Urothelium cell line (cell line): ENCODE measurements at places on chromosomes 2 and 18.

DNA sequence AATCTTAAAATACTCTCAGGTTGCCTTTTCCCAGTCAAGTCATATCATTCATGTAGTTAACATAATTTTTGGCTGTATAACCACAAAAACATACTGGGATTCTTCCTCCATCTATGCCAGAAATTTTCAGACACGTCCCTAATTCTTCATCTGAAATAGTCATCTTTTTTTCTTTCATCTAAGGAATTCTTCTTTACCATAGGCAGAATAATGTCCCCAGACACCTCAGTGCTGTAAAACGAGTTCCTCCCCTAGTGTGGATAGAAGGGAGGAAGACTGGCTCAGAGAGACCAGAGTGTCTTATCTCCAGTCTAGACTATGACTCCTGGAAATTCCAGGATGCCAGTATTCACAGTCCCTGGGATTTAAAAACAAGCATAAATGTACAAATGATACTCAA, 127.8 kb downstream of the MREG start:
- DNase-seq = no peak

- no peak for DNase-seq
Measured at GRCh38 chr2:215522237-215522636, 86.4 kb upstream of the FN1 start.

GRCh38 chr2:241994086-241994485, 124.6 kb downstream of the RTP5 start:
- no peak for DNase-seq

GRCh38 chr2:231557571-231558217, 27.4 kb upstream of the NMUR1 start:
- peak; percentile 59 for DNase-seq

- peak; percentile 95 for DNase-seq
Measured at GRCh38 chr2:20584399-20585358, 66.2 kb downstream of the HS1BP3 start.

GRCh38 chr2:238696331-238696730, 151.6 kb upstream of the TWIST2 start:
- no peak for DNase-seq

- no peak for DNase-seq
Measured at GRCh38 chr2:8535821-8536685, 145.8 kb upstream of the ID2 start.

- DNase-seq = peak; percentile 72
Measured at GRCh38 chr18:13915995-13916431, 677 bp upstream of the MC2R start.

DNA sequence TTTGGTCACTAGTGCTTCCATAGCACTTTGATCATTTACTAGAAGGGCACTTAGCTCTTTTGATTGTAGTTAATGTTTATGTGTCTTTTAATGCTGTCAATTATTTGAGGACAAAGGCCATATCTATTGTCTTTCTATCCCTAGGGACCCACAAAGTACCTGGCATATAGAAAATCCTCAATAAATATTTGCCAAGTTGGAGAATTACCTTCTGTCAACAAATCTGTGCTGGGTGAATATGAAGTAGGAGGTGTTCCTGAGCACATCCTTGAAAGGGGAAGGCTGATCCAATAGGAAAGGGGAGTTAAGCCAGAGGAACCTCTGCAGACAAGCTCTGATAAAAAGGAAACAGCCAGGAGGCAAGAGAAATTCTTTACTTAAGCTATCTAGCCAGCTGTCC, 8.2 kb downstream of the DPP4 start:
- DNase-seq = no peak

DNA sequence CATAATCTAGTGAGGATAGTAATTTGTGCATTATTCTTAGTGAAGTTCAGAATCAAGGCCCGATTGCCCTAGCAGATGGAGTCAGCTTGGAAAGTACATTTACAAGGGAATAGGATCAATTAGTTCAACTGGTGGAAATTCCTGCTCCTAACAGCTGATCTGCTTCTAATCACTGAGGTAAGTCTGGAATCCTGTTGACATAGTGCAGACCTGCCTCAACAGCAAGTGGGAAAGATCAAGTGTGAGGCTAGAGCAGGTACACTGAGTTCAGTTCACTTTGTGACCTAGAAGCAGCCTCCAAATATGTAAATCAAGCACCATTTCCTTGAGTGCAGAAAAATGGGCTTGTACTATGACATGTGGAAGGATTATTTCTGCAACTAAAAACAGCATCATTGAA, 111.2 kb upstream of the NOSTRIN start:
- DNase-seq = no peak

- DNase-seq = no peak
Measured at GRCh38 chr2:73836141-73836943, 7.6 kb downstream of the STAMBP start.

DNA sequence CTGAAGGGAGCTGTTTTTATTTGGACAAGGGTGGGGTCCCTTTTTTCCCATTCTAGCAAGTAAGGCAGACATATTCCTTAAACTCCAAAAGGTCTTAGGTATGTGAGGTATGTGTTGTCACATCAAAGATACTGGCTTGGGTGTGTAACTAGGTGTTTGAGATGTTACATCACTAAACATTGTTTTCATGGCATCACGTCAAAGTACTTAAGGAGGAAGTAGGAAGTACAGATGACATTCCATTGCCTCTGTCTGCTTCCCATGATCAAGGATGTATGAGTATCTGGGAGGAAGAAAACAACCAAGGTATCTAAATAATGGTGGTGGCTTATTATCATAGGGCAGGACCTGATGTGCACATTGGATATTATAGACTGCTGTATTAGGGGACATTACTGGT, 39.3 kb downstream of the CD302 start:
- no peak for DNase-seq

DNA sequence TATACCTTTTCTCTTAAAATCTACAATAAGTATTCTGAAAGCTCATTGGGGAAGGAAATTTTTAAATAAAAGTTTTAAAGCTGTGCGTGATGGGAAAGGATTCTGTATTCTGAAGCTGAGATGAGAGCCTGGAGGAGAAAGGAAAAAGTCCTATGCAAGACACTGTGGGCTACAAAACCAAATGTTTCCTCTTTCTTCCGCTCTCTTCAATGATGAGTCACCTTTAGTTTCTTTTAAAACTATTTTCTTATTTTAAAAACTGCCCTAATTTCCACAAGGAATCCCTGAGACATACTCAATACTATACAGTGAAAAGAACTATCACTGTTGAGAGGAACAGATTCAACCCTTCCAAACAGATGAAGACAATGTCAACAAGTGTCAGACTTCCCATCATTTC, 87.4 kb downstream of the INO80D start:
- DNase-seq = no peak

DNA sequence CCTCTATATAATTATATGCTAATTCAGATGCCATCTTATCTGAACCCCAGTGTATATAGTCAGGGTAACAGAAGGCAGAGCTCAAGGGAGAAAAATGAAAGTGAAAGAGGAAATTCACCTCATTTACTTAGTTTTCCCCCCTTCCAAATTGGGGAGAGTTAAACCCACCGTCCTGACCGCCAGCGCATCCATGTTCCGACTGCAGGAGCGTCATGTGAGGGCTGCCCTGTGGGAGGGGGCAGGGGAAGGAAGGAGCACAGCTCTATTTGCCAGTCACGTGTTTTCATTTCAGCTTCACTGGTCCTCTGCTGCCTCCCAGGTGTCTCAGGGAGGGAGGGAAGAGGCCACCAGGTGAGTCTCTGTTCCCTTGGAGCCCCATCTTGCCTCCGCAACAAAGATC, 13.2 kb downstream of the CNNM4 start:
- no peak for DNase-seq

DNA sequence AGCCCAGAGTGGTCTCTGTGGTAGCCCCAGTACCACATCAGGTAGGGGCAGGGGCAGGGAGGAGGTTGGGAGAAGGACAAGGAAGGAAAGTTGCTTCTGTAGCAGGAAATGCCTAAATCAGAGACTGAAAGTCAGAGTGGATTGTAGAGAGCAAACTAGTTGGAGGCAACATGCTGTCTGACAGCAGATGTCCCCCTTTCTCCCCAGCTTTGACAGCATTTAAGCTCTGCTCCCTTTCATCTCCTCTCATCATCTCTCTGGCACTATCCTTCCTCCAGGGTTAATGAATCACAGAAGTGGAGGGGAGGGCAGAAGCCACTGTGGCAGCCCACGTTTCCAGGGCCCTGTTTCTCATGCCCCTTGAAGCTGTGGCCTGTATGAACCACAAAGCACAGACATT, 50.4 kb downstream of the BOD1L2 start:
- DNase-seq = no peak

GRCh38 chr2:222017252-222017850, 281.4 kb downstream of the PAX3 start:
- DNase-seq = no peak

DNA sequence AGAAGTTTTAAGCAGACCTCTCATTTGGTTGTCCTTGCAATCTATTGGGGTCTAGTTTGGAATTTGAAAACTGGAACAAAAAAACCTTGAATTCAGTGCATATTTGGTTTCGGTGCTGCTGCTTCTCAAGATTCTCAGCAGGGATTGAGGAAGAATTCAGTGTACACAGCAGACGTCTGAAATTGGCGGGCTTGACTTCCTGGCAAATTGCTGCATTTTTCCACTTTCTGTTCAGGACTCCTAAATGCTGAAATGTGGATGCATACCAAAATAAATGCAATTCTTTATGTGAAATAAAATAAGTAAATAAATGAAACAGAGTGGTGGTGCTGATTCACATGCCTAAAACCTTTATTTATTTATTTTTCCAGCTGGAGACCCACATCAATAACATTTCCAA, 332.4 kb upstream of the KYNU start:
- DNase-seq = no peak

DNA sequence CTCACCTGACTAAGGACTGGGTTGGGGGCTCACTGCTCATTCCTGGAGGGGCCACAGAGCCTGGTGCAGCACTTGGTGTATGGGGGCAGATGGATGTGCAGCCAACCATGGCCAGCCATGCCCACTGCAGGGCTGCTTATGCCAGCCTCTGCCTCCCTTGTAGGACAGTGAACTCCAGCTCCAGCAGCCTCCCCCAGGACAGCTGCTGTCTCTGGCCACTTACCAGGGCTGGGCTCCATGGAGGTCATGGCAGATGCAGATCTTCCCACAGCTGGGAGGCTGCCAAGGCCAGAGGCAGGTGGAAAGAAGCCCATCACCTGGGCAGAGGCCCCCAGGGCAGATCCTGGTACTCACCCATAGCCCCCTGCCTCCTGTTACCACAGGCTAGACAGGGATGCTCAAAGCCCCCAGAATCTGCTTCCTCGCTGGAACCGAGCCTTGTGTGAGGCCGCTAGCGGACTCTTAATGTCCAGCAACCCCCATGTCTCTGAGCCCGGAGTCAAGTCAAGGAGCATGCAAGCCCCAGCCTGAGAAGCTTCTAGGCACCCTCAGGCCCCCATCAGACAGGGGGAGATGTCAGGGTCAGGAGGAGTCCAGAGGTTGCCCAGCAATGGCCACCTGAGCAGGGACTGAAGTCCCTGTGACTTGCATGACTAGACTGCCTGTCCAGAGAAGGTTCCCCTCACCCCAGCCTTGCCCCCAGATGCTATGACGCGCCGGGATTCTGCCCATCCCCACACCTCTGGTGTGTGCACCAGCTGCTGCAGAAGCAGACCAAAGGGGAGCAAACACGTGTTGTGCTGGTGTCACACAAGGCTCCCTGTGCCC, 123.6 kb downstream of the TWIST2 start:
- DNase-seq = no peak

GRCh38 chr18:48663931-48664847, 125.4 kb downstream of the CTIF start:
- DNase-seq = peak; percentile 70

- DNase-seq = no peak
Measured at GRCh38 chr2:170484552-170484951, 230.6 kb upstream of the SP5 start.

- DNase-seq = no peak
Measured at GRCh38 chr2:133503323-133503722, 64.9 kb downstream of the NCKAP5 start.

DNA sequence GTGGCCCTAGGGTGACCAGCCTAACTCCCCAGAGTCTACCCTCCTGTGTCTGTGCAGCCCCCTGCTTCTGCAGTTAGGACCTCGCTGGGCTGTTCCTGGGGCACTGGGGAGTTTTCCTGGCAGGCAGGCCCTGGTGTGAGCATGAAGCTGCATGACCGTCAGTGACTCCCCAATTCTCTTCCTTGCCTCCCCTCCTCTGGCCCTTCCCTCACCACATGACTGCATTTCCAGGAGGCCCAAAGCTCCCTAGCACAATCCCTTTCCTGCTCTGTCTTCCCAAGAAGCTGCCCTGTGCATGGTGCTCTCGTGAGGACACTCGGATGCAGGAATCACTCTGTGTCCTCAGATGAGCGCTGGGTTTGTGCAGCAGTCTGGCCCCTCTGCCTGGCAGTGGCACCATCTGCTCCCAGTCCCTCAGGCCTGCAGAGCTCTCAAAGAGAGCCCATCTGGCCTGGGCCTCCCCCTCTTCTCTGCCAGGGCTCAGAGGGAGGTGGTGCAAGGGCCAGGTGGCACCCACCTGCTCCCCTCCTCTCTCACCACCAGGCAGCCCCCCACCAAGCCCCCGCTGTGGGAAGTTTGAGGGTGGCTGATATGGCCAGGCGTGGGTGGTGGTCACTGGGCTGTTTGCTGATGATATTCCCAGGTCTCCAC, 125.6 kb upstream of the HS6ST1 start:
- no peak for DNase-seq

DNA sequence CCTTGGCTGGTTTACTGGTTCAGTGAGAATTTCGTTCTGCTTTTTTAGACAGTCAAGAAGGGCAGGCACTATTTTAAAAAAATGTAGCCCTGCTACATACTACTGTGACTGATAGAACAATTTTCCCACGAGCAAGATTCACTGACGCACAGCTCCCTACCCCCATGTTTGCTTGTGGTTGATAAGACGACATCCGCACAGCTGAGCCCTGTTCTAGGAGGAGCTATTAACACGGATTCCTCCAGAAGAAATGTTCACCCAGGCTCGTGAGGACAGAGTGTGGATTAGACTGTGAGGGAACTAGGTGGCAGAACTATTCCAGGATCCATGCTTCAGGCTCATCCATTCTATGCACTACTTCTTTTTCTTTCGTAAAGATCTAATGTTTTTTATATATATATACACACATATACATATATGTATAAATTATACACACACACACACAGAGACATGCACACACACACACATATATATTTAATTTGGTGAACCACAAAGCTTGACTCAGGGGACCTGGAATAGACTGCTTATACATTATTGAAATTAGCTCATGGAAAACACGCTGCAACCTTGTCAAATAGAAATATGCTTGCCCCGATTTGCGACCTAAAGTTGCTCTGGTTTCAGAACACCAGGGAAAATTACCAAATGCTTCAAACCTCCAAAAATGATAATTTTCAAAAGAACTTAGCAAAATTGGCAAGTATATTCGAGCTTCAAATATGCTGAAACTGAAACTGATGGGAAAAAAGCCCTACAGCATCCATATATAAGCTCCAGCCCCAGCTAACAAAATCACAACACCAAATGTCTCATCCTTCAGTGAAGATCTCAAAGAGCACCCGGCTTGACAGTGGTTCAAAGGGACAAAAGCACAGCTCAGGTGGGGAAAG, 370.4 kb downstream of the SOCS6 start:
- DNase-seq = no peak

GRCh38 chr2:71466301-71467179, 13.2 kb downstream of the DYSF start:
- peak; percentile 77 for DNase-seq
